Breast epithelium (tissue), 4 donors: ENCODE measurements at places on chromosomes 5 and 9.
A peak's percentile ranks its signal among the peaks of the same experiment; 100 is the strongest.

- DNase-seq, result no peak
Observed at GRCh38 chr5:117547192-117547591, 972.6 kb upstream of the SEMA6A start.

DNA sequence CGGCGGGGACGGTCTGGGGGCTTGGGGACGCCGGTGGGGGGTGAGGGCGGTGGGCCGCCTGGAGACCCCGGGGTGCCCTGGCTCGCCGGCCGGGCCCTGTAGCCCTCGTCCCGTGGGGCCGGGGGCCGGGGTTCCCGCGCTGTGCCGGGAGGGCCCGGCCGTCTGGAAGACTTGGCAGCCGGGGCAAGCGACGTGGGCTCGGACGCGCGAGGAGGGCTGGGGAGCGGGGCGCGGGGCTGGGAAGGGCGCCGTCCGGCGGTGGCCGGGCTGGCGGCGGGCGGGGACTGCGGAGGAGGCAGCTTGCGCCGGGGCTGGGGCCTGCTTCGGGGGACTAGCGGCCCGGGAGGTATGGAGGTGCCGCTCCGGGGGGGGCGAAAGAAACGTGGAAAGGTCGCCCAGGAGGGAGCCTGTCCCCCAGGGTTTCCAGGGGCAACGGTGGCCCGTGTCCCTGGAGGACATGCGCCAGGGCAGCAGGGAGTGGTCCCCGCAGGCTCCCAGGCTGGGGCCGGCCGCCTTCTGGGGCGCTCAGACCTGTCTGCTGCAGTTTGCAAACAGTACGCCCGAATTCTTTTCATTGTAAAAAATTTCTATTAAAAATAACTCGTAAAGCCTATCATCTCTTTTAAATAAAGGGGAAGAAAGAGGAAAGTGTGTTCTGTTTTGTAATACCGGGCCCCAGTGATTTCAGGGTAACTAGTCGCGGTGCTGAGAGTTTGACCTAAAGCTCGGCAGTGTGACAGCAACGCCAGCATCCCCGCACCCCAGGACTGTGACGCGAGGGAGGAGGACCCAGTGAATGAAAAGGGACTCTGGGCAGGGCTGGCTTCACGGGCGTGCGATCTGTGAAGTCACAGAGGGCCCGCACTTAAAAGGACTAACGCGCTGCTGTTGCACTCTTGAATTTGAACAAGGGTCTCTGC, 752 bp upstream of the ANKH start:
- DNase-seq, result peak; percentile 56

GRCh38 chr5:112685386-112685785, 52.3 kb upstream of the APC start:
- no peak for DNase-seq

- DNase-seq, result no peak
Observed at GRCh38 chr9:107170801-107171200, 112.3 kb upstream of the RAD23B start.

DNA sequence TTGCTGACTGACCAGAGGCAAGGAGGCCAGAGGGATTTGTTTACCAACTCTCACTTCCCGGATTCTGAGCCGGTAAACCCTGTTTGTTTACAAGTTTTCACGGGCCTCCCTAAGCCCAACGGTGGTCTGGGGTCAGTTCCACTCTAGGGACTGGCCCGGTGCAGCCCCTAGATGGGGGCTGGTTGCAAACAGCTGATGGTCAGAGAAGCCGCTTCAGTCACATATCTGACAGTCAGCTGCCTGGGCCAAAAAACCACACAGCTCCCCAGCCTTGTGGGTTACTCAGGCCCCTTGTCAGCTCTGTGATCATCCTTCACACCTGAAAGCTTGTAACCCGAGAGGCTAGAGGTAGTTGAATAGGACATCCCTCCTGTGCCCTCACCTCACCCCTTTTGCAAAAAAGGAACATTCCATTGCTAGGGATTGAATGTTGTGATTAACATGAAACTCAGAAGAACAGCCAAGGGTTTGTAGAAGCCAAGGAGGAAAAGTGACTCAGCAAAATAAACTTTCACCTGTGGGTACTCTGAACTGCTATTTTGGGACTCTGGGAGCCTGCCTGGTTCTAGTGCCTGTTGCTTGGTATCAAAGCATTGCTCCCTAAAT, 40.4 kb downstream of the SAR1B start:
- DNase-seq, result no peak

GRCh38 chr9:68746525-68746924, 41.5 kb downstream of the PIP5K1B start:
- no peak for DNase-seq

DNA sequence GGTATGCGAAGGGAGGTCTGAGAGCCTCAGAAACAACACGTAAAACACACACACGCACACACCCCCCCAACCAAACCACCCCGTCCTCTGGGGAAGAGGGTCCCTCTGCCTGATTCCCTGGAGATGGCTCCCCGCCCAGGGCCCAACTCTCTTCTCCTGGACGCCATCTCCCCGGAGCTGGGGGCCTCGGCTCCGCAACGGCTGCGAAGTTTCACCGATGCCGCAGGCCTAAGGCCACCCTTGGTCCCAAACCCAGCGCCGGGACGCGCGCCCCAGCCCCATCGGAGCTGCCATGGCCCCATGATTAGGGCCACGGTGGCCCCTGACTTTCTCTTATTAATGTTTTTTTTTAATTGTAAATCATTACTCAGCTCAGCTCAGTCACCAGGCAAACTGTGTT, 181.4 kb upstream of the TBCA start:
- no peak for DNase-seq

DNA sequence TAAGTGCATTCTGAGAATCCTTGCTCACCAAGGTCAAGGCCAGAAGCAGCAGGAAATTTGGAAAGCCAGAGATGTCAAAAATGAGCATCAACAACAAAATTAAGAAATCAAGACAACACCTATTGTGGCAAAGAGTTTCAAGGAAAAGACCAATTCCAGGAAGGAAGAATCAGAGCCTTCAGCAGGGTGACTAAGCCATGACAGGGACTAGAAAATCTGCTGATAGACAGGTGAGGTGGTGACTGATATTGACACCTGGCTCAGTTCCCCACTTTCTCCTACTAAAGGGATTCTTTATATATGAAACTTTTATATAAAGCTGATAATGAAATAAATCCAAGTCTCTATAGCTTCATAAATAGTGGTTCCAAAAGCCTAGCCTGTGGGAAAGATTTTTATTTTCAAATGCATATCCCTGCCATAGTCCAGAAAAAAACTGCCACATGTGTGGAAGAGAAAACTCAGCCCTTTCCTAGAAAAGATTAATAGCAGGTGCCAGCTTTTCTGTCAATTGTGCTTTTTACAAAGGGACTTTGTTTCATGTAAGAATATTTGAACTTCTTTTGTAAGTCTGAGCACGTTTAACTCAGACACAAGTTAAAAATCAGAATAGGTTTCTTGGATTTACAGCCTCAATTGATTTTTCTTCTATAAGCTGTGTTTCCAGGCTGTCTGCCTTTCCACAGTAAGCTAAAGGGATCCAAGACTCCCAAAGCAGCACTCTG, 81.1 kb upstream of the GRAMD2B start:
- DNase-seq, result no peak

- DNase-seq, result no peak
Observed at GRCh38 chr9:33349743-33350142, 52.6 kb downstream of the AQP7 start.

GRCh38 chr9:124197177-124198095, 60.3 kb upstream of the NEK6 start:
- peak; percentile 46 for DNase-seq

DNA sequence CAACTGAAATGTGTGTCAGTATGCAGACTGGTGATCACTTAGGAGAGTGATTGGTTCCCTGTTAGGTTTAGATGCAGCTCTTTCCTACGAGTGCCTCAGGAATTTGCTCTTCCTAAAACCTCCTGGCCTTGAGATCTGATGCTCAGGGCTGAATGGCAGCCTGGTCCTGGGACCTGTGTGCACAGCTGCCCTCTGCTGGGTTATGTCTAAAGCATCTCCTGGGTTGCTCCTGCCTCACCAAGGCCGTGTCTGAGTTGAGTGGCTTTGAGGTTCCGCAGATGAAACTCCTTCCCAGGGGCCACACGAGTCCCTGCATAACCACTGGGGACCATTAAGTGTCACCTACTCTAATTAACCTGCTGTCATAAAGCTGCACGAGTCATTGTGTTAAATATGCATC, 59.5 kb downstream of the MVB12B start:
- no peak for DNase-seq

GRCh38 chr5:98844865-98845264, 71.4 kb downstream of the RGMB start:
- no peak for DNase-seq

- DNase-seq, result no peak
Observed at GRCh38 chr9:29393064-29393463, 1819.8 kb upstream of the C9orf72 start.

- no peak for DNase-seq
Observed at GRCh38 chr5:173383711-173384110, 55.5 kb upstream of the STC2 start.

DNA sequence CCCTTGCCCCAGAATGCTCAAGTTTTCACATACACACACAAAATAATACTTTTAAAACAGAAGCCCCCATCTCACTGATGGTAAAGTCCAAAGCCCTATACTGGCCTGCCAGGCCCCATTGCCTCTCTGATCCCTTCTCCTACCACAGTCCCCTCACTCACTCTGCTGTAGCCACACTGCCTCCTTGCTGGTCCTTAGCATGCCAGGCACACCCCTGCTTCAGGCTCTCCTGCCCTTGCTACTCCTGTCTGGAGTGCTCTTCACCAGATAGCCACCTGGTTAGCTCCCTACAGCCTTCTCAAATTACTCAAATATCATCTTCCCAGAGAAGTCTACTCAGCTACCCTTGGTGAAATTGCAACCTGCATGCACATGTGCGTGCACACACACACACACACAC, 177.5 kb downstream of the C5orf15 start:
- DNase-seq, result no peak

DNA sequence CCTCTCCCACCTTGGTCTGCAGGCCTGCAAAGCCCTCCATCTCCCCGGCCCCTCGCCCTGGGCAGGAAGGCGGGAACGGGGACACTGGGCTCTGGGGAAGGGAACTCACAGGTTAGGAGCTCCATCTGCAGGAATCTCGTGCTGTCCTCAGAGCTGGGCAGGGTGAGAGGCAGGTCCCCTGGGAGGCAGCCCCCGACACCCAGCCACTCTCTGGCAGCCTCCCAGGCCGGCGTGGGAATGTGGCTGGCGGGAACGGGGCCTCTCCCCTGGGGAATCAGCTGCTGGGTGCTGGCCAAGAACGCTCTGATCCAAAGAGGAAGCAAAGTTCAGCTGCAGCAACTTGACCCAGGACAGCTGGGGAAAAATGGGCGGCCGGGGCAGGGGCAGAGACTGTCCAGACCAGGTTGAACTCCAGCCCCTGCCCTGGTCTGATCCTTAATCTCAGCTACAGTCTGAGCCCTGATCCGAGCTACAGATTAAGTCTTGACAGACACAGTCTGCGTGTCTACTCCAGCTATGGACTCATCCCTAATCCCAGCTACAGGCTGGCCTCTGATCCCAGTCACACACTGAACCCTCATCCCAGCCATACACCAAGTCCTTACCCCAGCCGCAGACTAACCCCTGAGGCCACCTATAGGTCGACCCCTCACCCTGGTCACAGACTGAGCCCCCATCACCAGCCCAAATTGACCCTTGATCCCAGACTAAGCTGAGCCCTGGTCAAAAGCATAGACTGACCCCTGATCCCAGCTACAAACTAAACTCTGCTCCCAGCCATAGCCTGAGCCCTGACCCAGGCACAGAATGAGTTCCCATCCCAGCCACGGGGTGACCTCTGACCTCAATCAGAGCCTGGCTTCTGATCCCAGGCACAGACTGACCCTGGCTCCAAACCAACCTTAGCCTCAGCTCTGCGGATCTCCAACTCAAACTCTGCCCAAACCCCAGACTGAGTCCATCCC, 37.3 kb upstream of the EGFL7 start:
- peak; percentile 46 for DNase-seq

GRCh38 chr9:8816361-8816760, 1016.8 kb upstream of the DMAC1 start:
- DNase-seq, result no peak

DNA sequence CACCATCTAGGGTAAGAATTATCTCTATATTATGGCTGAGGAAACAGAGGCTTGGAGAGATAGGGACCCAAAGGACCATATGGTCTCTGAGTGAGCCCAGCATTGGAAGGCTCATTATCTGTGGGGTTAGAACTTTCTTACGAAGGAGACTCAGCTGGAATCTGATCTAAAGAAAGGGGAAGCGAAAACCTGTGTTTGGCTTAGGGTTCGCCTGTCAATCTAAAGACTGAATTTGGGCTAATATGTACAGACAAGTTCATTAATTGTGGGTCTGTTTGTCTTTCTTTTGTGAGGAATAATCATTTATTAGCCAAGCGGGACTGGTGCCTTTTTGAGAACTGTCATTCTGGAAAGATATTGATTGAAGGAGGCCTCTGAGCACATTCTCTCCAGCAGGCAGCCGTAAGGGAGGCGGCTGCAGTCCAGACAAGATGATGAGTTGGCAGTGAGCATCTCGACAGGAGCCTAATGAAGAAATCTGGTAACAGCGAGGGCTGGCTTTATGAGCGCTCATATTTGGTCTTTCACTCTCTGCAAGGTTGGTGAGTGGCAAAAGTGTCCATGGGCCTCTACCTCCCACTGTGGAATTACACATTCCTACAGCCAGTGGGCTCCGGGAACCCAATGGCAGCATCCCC, 104.2 kb upstream of the GPR151 start:
- DNase-seq, result no peak

GRCh38 chr9:115514454-115514853, 396.5 kb upstream of the TNC start:
- DNase-seq, result no peak

GRCh38 chr9:134455934-134456755, 129.9 kb downstream of the RXRA start:
- peak; percentile 81 for DNase-seq

GRCh38 chr5:167943343-167943742, 348.1 kb upstream of the WWC1 start:
- DNase-seq, result no peak

GRCh38 chr9:83266666-83267496, 203.9 kb upstream of the RASEF start:
- no peak for DNase-seq

DNA sequence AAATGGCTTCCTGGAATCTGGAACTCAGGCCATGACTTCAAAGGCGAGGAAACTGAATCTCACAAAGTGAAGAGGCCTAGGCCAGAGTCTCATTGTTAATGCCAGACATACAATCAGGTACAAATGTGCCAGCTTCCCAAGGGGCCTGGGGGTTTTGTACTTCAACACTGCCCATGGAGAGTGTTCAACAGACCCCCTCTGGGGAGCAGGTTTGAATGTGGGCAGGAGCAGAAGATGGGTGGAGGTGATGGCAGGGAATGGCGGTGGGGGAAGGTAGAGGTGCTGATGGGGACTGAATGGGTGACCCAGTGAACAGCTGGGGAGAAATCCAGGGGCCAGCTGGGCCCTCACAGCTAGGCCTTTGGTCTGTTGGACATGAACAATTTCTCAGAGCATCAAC, 12.0 kb downstream of the FOXI1 start:
- no peak for DNase-seq

DNA sequence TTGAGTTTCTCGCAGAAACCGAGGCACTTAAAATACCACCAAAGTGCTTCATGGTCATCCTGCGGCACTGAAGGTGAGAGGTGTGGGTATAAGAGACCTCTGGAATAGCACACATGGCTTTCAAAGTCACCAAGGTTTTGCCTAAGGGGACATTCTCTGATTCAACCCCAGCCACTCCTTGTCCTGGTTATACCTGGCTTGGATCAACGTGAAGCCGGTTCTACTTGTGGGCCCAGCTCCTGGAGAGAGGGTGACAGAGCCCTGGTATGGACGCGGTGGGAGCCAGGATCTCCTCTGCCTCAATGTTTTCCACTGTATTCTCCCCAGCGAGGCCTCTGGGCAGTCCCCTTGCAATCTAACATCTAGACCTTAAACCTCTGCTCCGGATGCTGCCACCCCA, 132.0 kb downstream of the FSTL4 start:
- no peak for DNase-seq

- no peak for DNase-seq
Observed at GRCh38 chr5:103808464-103809106, 246.0 kb upstream of the NUDT12 start.
